ENCODE measurements at places on chromosomes 16 and 17.

DNA sequence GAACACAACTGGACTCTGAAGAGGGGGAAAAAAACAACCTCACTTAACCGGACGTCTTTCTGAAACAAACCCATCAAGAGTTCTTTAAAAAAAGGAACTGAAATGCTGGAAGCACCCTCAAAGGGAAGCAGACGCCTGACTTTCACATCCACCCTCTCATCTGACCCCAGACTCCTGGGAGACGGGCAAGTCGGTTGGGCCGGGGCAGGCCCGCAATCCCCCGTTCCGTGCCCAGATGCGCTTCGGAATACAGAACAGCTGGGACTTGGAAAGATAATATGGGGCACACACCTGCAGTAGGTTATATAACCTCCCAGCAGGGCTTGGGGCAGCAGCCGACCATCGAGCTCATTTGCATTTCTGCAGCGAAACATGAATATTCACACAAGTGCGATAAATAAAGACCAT, 3.7 kb downstream of the ARHGAP27 start:
- DNase-seq = no peak

DNA sequence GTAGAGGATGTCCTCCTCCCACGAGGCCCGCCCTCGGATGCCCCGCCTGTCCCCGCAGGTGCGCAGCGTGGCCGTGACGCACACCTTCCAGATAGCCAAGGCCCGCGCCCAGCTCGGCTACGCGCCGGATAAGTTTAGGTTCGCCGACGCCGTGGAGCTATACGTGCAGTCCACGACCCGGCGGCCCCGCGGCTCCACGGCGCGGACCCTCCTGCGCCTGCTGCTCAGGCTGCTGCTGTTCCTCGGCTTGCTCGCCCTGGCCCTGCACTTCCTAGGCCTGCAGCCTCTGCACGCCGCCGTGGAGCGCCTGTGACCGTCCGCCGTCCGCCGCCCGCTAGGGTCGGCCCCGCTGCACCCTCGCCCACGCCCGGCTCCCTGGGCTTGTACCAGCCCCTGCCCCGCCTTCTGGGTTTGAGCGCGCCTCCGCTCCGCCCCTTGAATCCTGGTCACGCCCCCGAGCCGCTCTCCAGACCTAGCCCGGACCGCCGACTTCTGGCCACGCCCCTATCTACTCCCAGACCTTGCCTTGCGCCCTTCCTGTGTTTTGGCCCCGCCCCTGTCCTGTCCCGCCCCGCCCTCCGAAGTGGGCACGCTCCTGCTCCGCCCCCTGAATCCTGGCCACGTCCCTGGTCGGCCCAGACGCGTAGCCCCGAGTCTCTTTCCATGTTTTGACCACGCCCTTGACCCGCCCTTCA, 15.8 kb upstream of the EEF2K start:
- DNase-seq = no peak

DNA sequence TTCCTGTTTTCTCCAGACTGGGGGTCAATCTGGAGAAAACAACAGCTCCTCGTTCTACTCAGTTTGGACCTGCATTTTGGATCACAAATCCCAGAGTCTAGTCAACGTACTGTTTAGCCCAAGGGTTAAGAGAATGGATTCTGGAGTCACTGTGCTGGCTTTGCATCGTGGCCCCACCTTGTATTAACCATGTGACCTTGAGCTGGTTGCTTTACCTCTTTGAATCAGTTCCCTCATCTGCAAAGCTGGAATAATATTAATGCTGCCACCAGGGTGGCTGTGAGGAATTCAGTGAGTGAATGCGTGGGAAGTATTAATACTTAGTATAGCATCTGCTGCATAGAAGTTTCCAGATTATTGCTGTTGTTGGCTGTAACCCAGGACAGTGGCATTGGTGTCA, 11.3 kb upstream of the DHRS7C start:
- DNase-seq = no peak

DNA sequence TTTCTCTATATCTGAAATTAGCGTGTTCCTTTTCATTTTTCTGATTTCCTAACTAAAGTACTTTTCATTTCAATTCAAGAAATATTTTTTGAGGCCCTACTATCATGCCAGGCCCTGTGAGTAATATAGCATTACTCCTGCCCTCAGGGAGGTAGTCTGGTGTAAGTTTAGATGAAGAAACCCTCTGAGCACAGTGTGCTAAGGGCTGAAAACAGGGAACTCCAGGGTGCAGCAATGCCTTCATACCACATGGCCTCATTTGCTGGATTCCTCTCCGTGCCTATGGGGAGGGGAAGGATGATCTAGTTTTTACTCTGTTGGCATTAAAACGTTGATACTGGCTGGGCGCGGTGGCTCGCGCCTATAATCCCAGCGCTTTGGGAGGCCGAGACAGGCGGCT, 4.7 kb downstream of the COQ9 start:
- DNase-seq = no peak

DNA sequence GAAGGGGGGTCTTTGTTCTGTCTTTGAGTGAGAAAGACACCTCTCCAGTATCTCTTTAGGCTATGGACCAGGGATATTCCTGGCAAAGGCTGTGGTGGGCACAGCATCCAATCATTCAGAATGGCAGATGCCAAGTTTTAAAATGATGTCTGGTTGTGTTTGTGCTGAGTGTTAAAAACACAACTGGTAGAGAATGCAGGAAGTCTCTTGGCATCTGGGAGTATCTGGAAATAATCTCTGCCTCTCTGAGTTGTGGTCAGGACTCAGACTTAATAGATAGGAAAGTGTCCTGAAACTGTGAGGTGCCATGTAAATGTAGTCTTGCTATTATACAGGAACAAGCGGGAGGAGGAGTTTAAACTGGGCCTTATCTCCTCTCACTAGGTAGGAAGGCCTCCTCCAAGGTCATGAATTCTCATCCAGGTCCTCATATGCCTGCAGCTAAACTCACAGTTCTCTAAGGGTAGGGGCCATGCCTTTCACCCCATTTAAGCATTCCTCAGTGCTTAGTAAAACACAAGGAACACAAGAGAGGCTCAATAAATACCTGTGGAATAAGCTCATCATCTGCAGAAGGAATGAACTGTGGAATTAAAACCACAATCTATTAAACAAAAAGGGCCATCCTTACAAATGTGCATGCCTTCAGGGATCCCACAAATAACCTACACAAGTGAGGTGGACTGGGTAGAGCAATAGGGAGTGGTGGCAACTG, 317.6 kb downstream of the CBLN1 start:
- peak; percentile 55 for DNase-seq

GRCh38 chr16:87418216-87418615, 26.1 kb downstream of the MAP1LC3B start:
- no peak for DNase-seq

GRCh38 chr17:9313346-9313745, 262.3 kb downstream of the STX8 start:
- DNase-seq = no peak

DNA sequence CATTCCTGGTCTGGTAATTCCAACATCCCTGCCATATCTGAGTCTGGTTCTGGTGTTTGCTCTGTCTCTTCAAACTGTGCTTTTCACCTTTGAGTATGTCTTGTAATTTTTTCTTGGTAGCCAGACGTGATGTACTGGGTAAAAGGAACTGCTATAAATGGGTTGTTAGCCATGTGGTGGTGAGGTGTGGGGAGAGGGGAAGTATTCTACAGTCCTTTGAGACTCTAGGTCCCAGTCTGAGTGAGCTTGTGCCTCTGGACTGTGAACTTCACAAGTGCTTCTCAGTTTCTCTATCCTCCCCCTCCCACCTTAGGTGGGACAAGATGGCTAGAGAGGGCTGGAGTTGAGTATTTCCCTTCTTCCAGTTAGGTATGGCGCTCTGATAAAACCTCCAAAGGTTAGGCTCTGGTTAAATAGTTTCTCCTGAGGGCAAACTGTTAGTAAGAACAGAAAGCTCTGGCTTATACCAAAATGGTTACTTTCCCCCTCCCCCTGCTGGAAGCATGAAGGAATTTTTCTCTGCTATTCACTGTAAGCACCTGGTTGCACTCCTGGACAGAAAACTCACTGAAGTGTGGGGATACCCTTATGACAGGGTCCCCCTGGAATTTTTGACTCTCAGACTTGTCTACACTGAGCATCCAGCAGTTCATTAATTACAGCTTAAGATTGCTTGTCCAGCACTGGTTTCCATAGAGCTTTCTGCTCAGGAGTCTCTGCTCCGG, 87.8 kb downstream of the MARCHF10 start:
- DNase-seq = no peak

DNA sequence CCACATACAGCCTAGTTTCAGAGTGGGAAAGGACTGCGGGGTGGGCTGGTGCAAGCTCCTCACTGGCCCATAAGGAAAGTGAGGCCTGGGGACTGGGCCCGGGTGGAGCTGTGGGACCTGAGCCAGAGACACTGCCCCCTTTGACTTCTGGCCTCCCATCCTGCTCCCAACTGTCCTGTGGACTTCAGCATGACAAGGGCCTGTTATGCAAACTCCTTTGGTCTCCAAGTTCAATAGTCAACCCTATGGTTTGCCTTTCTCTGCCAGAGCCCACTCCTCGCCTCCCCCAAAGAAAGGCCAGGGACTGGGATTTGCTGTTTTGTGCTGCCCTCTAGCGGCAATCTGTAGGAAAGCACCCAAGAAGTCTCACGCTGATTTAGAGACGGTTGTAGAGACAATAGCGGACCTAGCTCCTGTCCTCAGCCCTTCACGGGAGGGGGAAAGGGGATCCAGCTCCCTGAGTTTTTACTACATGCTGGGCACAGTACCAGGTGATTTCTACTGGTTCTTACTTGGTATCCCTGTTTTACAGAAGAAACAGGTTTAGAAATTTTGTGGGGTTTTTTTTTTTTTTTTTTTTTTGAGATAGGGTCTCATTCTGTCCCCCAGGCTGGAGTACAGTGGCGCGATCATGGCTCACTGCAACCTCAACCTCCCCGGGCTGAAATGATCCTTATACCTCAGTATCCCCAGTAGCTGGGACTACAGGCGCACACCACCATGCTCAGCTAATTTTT, 1.2 kb upstream of the TLCD3B start:
- DNase-seq = no peak

DNA sequence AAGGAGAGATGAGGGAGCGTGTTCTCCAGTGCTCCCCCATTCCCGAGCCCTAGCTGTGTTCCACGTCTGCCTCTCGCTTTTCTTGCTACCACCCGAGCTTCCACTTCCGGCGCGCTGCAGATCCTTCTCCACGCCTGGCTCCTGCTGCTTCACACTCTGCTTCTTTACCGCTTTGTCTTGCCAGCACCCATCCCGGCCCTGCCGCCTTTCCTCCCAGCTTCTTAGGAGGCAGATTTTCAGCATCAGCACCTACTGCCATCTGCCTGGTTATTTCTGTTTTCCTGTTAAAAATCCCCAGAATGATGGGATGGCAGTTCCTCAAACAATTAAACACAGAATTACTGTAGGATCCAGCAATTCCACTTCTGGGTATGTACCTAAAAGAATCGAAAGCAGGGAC, 64.7 kb downstream of the ELAC2 start:
- DNase-seq = no peak

GRCh38 chr16:84730406-84731106, 30.8 kb downstream of the USP10 start:
- peak; percentile 93 for DNase-seq

DNA sequence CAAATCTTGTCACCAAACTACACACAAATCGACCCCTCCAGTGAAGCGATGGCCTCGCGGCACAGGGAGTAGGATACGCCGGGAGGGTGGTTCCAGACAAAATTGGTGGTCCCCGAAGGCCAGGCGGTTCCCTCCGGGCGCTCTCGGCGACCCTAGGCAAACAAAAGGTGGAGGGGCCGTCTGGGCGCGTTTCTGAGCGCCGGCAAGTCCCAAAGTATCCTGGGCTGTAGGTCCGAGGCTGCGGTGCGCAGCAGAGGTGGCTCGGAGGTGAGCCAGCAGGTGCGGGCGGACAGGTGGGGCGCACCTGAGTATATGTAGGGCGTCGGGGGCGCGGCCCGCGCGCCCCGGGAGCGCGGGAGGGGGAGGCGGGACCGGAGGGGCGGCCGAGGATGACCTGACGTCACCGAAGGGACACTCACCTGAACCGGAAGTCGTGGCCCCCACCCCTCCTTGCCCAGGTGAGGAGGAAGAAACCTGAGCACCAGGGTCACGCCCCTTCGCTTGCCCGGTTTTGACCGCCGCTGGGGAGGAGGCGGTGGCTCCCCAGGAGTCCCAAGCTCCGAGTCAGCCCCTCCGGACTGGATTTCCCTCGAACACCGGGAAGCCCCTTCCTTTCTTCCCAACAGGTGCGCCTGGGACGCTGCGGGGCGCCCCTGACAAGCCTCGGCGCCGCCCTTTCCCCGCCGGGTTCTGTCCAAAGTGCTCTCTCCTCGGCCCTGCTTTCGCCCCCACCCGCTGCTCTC, at the start of gene CLDN7:
CLDN7 (minus strand) TSS at position 287 of the 743 bp plus-strand sequence. CDS start 435 bp downstream, outside the sequence.
- no peak for DNase-seq

GRCh38 chr17:83199500-83200201, 120.2 kb downstream of the METRNL start:
- DNase-seq = no peak

GRCh38 chr17:81487487-81488275, 24.9 kb downstream of the ACTG1 start:
- DNase-seq = no peak

DNA sequence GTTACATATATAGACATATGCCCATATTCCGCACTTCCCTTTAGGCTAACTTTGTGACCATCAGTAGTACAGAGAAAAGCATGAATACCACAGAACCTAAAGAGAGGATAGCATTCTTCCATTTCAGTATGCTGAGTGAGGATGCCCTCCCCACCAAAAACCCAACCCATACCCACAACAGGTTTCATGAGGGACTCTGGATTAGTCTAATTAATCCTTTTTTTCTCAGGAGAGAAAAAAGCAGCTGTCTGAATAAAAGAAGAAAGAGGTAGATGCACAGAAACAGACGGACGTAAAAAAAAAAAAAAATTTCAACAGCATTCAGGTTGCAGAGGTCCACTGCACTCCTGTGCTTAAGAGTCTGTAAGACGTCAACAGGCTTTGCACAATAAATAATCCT, 6.7 kb downstream of the MMD start:
- no peak for DNase-seq

DNA sequence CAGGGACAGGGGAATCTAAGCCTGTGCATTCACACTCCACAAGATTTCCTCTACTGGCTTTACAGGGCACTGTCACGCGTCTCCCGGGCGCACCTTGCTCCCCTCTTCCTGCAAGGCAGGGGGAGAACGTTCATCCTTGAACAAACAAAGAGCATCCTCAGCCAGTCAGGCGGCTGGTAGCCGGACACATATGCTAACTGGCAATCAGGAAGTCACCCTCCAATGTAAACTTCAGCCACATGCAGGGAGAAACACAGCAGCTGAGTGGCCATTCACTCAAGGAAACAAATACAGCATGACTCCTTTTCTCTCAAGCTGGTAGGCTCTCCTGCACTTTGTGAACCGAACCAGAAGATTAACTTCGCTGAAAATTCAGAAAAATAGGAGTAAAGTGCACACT, 10.8 kb upstream of the HSBP1 start:
- DNase-seq = no peak
